ENCODE measurements at places on chromosomes 2 and 18. TPM values are rescaled to one million over a fixed set of nuclear protein-coding genes. Genes with fewer than 3 reads are reported as not detected.

The GRB14 gene
- total RNA-seq: 15.9 TPM

GRCh38 chr2:76870581-76870980, 651.6 kb downstream of the LRRTM4 start:
- no peak for DNase-seq

GRCh38 chr18:24975496-24976372, 376.2 kb downstream of the ZNF521 start:
- no peak for DNase-seq

The RNF125 gene
- total RNA-seq: 2.1 TPM

- DNase-seq: no peak
These were observed 206.5 kb downstream of the CPS1 start for GRCh38 chr2:210762604-210763588.

DNA sequence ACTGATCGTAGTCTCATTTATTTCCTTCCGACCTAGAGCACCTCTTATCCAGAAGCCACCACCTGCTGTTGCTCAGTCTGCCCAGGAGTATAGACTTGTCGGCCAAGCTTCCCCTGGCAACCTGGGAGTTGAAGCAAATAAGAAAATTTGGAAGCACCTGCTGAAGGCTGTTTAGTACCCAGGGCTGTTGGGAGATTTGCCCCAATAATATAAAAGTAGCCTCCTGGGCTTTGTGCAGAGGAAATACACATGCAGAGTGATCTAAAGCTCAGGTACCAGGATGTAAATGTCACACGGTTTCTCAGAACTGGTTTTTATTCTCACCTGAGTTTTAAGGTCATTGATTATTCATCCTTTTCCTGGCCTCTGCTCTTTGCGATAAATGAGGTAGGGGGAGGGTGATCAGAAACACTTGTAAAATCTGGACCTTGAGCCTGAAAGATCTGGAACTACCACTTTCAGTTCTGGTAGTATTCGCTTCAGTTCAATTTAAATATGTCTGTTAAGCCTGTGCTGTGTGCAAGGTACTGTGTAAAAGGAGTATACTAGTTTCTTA, 789 bp upstream of the COX7A2L start:
- no peak for DNase-seq
